ENCODE measurements at places on chromosomes 1 and 21.

- peak; percentile 83 for DNase-seq
Measured at GRCh38 chr1:161305867-161306519, 3.8 kb downstream of the MPZ start.

DNA sequence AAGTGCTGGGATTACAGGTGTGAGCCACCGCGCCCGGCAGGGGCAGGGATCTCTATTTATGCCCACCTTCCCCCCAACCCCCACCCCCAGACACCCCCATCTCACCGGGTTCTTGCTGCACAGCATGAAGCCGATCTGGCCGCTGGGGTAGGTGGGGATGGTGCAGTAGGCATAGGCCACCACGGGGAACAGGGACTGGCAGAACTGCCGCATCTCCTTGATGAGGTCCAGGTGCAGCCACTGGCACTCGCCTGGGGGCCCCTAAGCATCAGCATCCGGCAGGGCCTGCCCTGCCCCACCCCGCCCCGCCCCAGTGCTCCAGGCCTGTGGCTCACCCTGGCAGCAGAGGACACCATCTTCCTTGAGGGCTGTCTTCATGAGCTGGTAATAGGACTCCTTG, 4.1 kb downstream of the SRM start:
- no peak for DNase-seq

- DNase-seq: no peak
Measured at GRCh38 chr1:31625561-31626222, 8.2 kb downstream of the HCRTR1 start.

- DNase-seq: no peak
Measured at GRCh38 chr1:10796029-10796944, at the start of gene CASZ1. TSS of gene CASZ1 (minus strand) at chr1:10796646. CDS start at chr1:10693889, 102,757 bp downstream.

GRCh38 chr1:181714428-181714827, 231.1 kb downstream of the CACNA1E start:
- DNase-seq: no peak

DNA sequence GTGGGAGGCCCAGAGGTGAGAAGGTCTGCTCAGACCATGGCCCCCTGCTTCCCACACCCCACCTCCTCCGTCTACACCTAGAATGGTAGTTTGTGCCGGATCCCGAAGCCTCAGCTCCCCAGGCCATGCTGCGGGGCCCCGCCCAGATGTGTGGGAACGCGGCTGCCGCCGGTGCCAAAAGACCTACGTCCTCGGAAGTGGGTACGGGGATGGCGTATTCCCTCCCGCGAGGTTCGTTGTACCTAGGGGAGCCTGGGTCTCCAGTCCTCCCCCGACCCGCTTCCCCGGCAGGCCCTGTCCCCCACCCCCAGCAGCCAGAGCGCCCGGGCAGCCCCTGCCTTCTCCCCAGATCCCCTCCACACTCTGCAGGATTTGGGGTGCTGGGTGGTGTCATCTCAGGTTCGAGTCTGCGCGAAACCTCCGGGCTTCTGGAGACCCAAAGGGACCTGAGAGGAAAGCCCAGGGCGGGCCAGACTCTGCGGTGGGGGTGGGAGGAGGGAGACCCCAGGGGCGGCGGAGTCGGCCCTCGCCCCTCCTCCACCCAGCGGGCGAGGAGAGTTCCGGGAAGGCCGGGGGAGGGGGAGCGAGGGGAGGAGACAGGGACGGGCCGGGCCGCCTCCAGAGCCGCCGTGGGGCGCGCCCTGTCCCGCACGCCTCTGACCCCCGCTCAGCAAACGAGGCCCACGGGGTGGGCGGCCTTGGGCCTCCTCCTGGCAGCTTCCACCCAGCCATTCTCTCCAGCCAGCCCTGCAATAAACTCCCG, 6.2 kb upstream of the PRDM16 start:
- no peak for DNase-seq

GRCh38 chr21:17370916-17371315, 141.9 kb upstream of the CXADR start:
- no peak for DNase-seq

- DNase-seq: no peak
Measured at GRCh38 chr1:108192581-108192980, 7.6 kb downstream of the SLC25A24 start.

DNA sequence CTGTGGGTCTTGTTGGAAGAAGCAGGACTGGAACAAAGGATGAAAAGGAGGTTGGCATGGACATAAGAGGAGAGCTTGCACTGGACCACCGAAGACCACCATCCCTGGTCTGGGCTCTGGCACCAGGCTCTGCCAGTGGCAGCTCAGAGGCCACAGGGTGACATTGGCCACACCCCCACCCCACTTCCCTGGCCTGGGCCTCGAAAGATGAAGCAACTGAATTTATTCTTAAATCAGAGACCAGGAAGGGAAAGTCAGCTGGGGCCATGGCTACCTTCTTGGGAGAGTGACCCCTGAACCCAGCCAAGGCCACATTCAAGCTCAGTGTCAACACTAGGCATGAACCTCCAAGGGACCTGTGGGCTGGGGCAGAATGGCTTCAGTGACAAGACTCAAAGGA, 4.0 kb downstream of the KLHDC7A start:
- no peak for DNase-seq

GRCh38 chr21:37425684-37426083, 59.1 kb downstream of the DYRK1A start:
- no peak for DNase-seq

GRCh38 chr1:8055973-8056372, 29.9 kb upstream of the ERRFI1 start:
- no peak for DNase-seq

DNA sequence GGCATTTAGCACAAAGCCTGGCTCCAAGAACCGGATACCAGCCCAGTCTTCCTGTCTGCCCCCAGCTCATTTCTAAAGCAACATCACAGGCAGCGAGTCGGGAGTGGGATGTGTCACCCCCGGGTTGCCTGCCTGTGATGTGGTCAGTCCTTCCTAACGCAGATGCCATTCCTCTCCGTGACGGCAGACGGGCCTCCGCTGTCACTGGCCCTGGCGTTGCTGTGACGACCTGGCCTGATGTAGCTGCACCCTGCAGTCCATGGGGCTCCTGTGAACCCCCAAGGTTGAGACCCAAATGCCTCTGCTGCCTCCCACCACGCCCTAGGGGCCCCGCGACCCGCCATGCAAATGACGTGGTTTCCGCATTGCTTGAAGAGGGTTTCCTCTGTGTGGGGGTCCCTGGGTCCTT, 12.3 kb downstream of the TNFRSF1B start:
- DNase-seq: peak; percentile 88

GRCh38 chr1:223752721-223753515, 40.6 kb downstream of the CAPN2 start:
- no peak for DNase-seq

- DNase-seq: no peak
Measured at GRCh38 chr1:30748098-30748698, 9.4 kb downstream of the LAPTM5 start.

- DNase-seq: no peak
Measured at GRCh38 chr1:28118640-28119307, 30.4 kb upstream of the EYA3 start.

DNA sequence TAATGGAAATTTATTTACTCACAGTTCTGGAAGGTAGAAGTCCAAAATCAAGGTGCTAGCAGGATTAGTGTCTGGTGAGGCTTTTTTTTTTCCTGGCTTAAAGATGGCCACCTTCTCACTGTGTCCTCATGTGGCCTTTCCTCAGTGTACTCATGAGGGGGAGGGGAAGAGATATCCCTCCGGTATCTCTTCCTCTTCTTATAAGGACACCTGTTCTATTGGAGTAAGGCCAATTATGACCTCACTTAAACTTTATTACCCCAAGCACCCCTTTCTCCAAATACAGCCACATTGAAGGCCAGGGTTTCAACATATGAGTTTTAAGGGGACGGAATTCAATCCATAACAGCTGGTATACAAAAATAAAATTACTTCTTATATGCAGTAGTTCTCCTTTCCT, 203.7 kb upstream of the C1orf87 start:
- DNase-seq: no peak

DNA sequence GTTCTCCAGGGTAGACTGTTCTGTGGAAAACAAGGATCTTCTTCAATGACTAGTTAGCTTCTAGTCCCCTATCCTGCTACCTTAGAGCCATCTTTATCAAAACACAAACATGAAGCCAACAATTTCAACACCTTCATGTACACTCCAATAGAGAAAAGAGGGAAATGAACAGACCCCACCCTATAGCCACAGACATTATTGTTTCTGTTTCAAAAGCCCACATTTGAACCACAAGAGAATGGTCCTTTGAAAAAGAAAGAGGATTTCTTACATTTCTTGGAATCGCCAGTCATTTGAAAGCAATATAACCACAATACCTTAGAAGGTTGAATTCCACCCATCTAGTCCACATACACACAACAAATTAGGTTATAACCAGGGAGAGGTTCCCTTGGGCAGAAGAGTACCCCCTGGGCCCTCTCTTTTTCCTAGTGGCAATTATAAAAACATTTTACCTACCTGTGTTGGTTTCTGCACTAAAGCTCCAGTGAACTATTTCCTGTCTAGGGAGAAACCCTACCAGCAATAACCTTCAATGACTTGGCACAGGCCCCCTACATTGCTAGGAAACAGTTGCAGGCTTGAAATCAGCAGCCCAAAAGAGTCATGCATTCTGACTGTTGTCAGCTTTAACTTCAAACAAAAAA, 2.7 kb upstream of the LPGAT1 start:
- DNase-seq: no peak

DNA sequence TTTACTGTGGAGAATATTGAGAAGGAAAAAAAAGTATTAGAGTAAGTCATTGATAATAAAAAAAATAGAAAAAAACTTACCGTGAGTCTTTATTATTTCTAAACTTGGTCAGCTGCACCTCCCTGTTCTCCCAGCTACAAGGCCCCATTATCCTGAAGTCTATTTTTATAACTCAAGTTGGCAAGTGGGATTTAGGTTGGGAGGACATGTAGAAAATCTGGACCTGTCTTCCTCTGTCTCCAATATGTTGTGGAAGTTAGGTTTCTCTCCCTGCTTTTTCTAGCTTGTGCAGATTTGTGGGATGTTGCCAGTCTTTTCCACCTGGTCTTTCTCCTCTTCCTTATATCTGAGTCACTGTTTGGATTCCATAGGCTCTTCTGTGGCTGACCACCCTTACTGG, 361.4 kb downstream of the HLX start:
- DNase-seq: no peak

DNA sequence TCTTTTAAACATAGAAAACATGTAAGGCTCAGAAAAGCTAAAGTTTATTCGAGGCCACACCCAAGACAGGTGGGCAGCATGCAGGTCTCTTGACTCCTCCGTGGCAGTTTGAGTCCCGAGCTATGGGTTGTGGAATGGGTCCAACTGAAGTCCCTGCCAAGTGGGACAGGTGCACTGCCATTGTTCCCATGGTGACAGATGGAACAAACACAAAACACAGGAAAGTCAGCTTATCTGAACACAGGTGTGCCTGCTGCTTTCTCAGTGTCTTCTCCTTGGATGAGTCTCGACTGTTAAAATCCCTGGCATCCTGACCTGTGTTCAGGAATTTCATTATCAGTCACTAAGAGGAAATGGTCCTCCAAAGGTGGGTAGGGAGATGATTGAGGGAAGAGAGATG, 99.0 kb upstream of the RAB4A start:
- DNase-seq: no peak

GRCh38 chr1:23366598-23366997, 3.0 kb downstream of the ZNF436 start:
- DNase-seq: no peak

GRCh38 chr1:200899015-200899386, 4.3 kb downstream of the INAVA start:
- no peak for DNase-seq

- DNase-seq: no peak
Measured at GRCh38 chr1:228090613-228091081, 8.1 kb downstream of the ARF1 start.

GRCh38 chr1:248627971-248628844, 6.7 kb downstream of the OR2T11 start:
- no peak for DNase-seq

DNA sequence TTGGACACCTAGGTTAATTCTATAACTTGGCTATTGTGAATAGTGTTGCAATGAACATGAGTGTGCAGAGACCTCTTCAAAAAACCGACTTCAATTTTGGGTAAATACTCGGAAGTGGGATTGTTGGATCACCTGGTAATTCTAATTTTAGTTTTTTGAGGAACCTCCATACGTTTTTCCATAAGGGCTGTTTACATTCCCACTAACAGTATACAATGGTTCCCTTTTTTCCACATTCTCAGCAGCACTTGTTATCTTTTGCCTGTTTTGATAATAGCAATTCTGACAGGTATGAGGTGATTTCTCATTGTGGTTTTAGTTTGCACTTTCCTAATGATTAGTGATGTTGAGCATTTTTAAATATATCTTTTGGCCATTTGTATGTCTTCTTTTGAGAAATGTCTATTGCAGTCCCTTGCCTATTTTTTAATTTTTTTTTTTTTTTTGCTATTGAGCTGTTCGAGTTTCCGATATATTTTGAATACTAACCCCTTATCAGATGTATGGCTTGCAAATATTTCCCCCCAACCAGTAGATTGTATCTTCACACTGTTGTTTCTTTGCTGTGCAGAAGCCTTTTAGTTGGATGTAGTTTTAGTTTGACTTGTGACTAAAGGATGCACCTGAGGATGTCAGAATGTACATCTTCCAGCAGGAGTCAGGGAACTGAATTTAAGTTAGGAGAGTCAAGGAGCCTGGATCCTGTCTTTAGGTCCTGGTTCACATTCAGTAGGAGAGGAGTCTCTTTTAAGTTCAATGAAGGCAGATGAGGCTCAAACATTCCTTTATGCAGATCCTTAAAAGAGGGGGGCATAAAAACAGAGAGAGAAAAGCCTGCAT, 120.0 kb downstream of the S1PR1 start:
- DNase-seq: no peak

DNA sequence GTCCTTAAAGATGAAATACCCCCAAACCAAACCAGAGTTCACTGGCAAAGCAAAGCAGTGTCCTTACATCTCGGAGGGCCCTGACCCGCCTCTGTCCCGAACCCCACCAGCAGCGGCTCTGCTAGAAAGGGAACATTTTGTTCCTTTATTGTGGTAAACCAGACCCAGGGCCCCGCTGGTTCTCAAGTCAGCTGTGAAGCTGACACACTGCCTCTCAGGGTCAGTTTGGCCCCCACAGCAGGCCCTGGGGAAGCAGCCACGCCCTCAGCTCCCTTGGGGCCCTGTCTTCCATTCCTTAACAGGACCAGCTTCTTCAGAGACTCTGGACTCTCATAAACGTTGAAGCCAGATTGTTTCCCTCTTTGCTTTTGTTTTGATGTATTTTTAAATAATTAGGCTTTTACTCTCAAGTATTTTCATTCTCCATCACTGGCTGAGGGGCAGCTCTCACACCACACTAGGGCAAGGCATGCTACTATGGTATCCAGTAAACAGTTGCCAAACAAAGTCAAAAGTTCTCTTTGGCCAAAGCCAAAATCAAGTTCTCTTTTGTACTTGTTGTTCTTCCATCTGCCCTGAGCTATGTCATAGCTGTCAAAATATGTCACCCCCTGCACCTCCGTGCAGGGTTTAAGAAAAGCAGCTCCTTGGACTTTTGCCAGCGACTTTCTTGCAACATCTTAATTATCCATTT, 61.1 kb upstream of the ANGPTL1 start:
- DNase-seq: no peak

DNA sequence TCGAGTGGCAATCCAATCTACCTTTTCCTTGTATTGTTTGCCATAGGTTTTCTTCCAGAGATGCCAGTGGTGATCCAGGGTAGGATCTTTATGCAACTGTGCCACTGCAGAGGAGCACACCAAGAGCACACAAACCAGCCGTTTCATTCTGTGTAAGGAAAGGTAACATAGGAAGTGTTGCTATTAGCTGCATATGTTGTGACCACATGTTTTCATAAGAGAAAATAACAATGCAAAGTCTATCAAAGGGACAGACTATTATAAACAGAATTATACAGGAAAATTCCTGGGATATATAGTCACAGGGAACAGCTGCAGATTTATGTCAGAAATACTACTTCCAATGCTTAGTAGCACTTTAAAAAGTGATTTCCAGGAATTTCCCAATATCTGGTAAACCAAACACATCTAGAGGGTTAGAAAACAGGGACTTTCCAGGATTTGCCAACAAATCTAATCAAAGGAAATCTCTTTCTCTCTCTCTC, 919 bp downstream of the CTSS start:
- DNase-seq: no peak

Measured in activated CD4-positive, alpha-beta T cell treated with anti-CD3 and anti-CD28 coated beads, Interleukin-2, amount 50 U/mL, for 1 hour (primary cell).